ENCODE measurements at places on chromosomes 13 and 19. TPM values are rescaled to one million over a fixed set of nuclear protein-coding genes. Genes with fewer than 3 reads are reported as not detected.

GRCh38 chr19:16969135-16969534 lies 57.5 kb downstream of the CPAMD8 start:
- peaks cover 12% of the 10 kb centered on the region for H3K27me3 ChIP-seq
- H3K4me1 ChIP-seq = no peaks in the 10 kb centered on the region
- H3K36me3 ChIP-seq = peaks cover 6% of the 10 kb centered on the region
- no peak overlapping the region for H3K4me3 ChIP-seq
- DNase-seq = no peak
- no peak overlapping the region for H3K27ac ChIP-seq

DNA sequence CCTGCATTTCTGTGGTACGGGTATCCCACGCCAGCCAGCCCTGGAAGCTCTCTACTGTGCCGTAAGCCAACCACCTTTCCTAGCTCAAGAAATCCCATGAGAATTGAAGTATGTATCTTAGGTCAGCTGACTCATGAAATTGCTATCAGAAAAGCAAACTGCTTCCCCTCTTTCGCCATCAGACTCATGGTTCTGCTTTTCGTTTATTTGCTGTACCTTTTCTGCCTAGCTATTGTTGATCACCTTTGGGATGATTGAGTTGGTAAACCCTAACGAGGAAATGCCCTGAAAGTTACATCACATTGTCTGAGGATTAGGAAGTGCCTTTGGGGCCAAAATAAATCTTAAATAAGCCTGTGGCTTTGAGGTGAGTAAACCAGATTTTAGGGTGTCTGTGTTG lies at the start of gene ADGRE3:
TSS of gene ADGRE3 (minus strand) at position 81 of the 400 bp plus-strand sequence. CDS start at position 7, 74 bp downstream.
- no peak within 1 kb of the TSS for H3K4me3 ChIP-seq
- no peaks in the 10 kb centered on the region for H3K36me3 ChIP-seq
- DNase-seq = no peak
- H3K4me1 ChIP-seq = no peaks in the 10 kb centered on the region

DNA sequence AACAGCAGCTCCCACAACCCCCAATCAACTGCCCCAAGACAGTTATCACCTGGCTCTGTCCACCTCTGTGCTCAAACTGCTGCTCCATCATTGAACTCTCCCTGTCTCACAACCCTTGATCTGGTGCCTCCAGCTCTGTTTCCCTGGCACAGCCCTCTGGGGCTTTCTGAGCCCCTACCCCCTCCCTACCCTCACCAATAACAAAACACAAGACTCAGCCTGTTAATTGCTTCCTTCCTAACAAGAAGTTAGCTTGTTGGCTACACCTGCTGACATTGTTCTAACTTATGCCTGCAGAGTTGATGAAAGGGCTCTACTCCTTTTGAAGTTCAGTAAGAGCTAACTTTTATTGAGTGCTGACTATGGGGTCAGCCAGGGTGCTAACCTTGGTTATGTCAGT lies 99.4 kb upstream of the FNDC3A start:
- H3K36me3 ChIP-seq = no peaks in the 10 kb centered on the region
- H3K27ac ChIP-seq = no peak overlapping the region
- no peak overlapping the region for H3K4me3 ChIP-seq
- no peak for DNase-seq
- peaks cover 23% of the 10 kb centered on the region for H3K4me1 ChIP-seq

Gene ANGPTL8
- total RNA-seq = not detected

DNA sequence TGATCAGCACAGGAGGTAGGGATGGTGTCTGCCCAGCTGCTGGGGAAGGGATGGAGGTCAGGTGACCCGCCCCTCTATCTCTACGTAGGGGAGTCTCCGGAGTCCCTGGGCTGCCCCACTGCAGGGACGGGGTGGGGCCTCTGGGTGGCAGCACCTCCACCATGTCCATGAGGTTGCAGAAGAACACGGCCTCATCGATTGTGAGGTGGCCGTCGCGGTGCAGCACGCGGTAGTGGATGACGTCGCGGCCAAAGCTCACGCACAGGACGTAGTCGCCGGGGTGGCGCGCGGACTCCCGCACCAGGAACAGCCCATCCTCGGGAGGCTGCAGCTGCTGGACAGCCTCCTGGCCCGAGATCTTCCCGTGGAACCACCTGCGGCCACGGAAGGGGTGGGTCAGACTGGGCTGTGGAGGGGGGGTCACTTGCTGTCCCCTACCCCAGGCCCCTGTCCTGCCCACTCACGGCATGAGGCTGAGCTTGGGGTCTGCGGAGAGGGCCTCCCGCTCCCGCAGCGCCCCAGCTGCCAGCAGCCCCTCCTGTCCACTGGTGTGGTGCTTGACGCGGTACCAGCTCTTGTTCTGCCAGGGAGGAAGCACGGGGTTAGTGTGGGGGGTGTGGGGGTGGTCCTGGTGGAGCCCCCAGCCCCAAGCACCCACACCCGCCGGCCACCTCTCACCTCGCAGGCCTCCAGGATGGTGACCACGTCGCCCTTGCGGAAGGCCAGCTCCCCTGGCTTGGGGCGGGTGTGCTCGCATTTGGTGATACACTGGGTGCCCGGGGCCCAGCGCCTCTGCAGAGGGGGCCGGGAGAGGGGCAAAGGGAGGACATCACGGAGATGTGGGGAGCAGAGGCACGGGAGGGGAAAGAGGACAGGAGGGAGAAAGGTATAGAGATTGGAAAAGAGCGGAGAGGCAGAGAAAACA lies 2.3 kb downstream of the MATK start:
- no peaks in the 10 kb centered on the region for H3K27me3 ChIP-seq
- H3K4me1 ChIP-seq = peaks cover 18% of the 10 kb centered on the region
- H3K4me3 ChIP-seq = peak overlapping the region; percentile 81
- peak; percentile 80 for DNase-seq
- H3K27ac ChIP-seq = peak overlapping the region; percentile 60
- peaks cover 9% of the 10 kb centered on the region for H3K36me3 ChIP-seq
